ENCODE measurements at places on chromosomes 3 and 15. TPM values are rescaled to one million over a fixed set of nuclear protein-coding genes. Genes with fewer than 3 reads are reported as not detected.

Gene CD86
- not detected for polyA plus RNA-seq

Gene LRRC49
- 11.4 TPM for polyA plus RNA-seq

Gene DISP2
- polyA plus RNA-seq = 0.39 TPM

Gene MANF
- 67.1 TPM for polyA plus RNA-seq

Gene HDC
- polyA plus RNA-seq = 0.07 TPM

Gene RAB7A
- 137 TPM for polyA plus RNA-seq

Gene HPS3
- 25.5 TPM for polyA plus RNA-seq

- DNase-seq = peak; percentile 41
These were observed 89.0 kb upstream of the FNDC3B start for GRCh38 chr3:171950373-171950772.

GRCh38 chr3:129950318-129951046 lies 24.0 kb upstream of the TRH start:
- DNase-seq = no peak

- DNase-seq = no peak
These were observed 442.0 kb downstream of the LPP start for GRCh38 chr3:188595890-188596376.

DNA sequence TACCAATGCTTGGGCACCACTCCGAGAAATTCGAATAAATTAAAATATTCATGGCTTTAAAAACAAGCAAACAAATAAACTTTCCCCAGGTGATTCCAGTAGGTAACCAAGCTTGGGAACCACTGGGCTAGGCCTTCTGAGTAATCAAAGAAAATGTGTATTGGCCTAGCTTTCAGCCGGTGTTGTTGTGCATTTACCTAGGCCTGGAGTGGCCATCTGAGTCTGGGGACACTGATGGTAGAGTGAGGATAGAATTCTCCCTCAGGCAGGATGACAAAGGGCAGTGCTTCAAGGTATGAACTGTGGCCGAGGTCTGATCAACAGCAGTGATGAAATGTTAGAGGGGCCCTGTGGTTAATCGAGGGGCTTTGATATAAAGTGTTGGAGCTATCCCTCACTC lies 440.5 kb downstream of the EPHB1 start:
- no peak for DNase-seq

GRCh38 chr3:10322352-10322710 lies 1.4 kb upstream of the SEC13 start:
- peak; percentile 28 for DNase-seq

GRCh38 chr15:91909574-91909973 lies 56.1 kb downstream of the SLCO3A1 start:
- DNase-seq = no peak

GRCh38 chr15:94001255-94001801 lies 230.0 kb upstream of the MCTP2 start:
- no peak for DNase-seq

- DNase-seq = no peak
These were observed 6.1 kb downstream of the ZBTB47 start for GRCh38 chr3:42659451-42660130.

DNA sequence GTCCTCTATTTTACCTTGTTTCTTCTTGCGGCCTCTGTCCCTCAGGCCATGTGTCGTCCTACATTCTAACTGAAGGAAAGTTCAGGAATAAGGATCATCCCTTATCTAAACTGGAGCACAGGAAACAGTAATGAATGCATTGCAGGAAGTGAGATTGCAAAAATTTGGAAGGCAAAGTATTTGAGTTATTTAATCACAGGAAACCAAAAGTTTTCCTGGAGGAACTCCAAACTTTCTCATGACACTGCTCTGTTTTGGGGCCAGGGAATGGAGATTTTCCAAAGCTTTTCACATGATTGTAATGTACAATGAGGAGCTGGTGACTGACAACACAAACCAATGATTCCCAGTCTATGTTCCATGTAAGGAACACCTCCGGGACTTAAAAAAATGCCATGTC lies 57.8 kb upstream of the PLSCR4 start:
- DNase-seq = peak; percentile 13

DNA sequence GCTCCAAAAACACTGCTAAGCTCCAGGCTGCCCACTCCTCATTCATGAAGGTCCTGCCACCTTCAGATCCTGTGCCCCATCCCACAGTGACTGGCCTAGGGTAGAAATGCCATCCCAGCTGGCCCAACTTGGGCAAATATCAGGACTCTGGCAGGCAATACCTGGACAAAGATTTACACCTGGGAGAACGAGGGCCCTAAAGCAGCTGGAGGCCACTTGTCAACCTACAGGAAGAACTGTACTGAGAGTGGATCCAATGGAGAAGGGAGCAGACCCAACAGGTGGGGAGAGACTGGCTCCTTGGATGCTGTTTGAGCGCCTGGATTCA lies 57.1 kb upstream of the GATA2 start:
- no peak for DNase-seq

- no peak for DNase-seq
These were observed 22.7 kb downstream of the MRPL3 start for GRCh38 chr3:131480116-131480515.
